ENCODE measurements at places on chromosomes 16 and 17. TPM values are rescaled to one million over a fixed set of nuclear protein-coding genes. Genes with fewer than 3 reads are reported as not detected.

Gene KIF2B
- not detected for total RNA-seq

Gene ALDH3A1
- 1.0 TPM for total RNA-seq

Gene CHRNE
- not detected for total RNA-seq

Gene ATP2A1
- 0.21 TPM for total RNA-seq

Gene ZNF23
- total RNA-seq = 7.5 TPM

Gene HYDIN
- 0.27 TPM for total RNA-seq

Gene ZNF286A
- 22.6 TPM for total RNA-seq

Gene GLP2R
- total RNA-seq = not detected

Gene TMEM231
- 9.0 TPM for total RNA-seq

Gene MYH13
- not detected for total RNA-seq

Gene MEIOC
- total RNA-seq = 0.24 TPM

Gene TP53TG3
- total RNA-seq = not detected

Gene C16orf46
- total RNA-seq = 0.24 TPM

Gene VEZF1
- 40.2 TPM for total RNA-seq

Gene OR4D2
- not detected for total RNA-seq

Gene HDAC5
- total RNA-seq = 7.7 TPM

Gene ANKS3
- 10.9 TPM for total RNA-seq

Gene NUFIP2
- 40.2 TPM for total RNA-seq

Gene ZSCAN10
- not detected for total RNA-seq

Gene LGALS9C
- total RNA-seq = 6.6 TPM

Gene ZP2
- total RNA-seq = not detected

Gene MAPT
- 0.04 TPM for total RNA-seq

Gene SCN4A
- not detected for total RNA-seq

Gene TBC1D26
- not detected for total RNA-seq

Gene TPSD1
- total RNA-seq = not detected

Gene FBXW10
- not detected for total RNA-seq

Gene ATF7IP2
- 4.4 TPM for total RNA-seq

Gene PRSS8
- 54.2 TPM for total RNA-seq

Gene EIF4A3
- total RNA-seq = 104 TPM

Gene TMEM100
- 0.07 TPM for total RNA-seq

Gene SLC9A5
- total RNA-seq = 2.1 TPM

Gene CPNE2
- 22.9 TPM for total RNA-seq

Gene AIPL1
- not detected for total RNA-seq

Gene TPPP3
- total RNA-seq = not detected

Gene DNAH17
- total RNA-seq = 0.07 TPM

Gene LRRC37A
- total RNA-seq = 2.3 TPM

Gene HAS3
- total RNA-seq = 15.1 TPM

Gene TUBG2
- total RNA-seq = 15.7 TPM

Gene OR1A1
- not detected for total RNA-seq

All from foreskin keratinocyte (primary cell).